8988T (cell line): ENCODE measurements at places on chromosomes 7 and 10.

- no peak for DNase-seq
Observed at GRCh38 chr10:33684211-33684611, 349.7 kb upstream of the NRP1 start.

DNA sequence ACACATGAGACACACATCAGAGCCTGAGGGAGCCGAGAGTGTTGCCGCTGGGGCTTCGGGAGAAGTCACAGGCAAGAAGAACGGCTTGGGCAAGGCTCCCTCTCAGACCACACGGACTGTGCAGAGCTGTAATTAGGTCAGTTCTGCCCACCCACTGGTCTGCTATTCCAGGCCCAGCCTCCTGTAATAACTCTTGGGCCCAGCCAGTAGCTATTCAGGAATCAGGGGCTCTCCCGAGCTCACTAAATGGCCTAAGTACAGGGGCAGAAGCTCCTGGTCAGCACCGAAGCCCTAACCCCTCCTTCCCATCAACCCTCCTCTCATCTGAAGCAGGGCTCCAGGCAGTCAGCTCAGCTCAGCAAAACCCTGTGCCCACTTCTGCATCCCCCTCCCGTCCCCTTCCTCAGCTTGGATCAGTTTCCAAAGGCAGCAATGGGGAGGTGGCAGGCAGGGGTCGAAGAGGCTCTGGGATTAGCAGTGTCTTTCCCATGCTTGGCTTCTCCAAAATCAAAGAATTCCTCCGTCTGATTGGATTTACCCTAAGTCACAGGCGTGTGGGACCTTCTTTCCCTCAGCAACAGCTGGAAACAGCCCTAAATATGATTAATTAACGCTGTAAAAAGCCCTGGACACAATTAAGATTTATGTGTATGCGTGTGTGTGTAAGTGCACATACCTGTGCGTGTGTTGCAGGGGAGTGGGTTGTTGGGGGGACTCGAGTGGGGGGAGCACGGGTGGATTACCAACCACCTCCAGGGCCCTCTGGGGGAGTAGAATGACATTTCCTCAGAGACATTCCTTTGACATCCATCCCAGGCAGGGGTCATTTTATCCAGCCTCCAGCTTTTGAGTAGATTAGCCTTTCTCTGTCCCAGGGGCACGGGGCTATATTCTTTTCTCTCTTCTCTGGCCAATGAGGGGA lies 48.4 kb upstream of the BTRC start:
- no peak for DNase-seq

DNA sequence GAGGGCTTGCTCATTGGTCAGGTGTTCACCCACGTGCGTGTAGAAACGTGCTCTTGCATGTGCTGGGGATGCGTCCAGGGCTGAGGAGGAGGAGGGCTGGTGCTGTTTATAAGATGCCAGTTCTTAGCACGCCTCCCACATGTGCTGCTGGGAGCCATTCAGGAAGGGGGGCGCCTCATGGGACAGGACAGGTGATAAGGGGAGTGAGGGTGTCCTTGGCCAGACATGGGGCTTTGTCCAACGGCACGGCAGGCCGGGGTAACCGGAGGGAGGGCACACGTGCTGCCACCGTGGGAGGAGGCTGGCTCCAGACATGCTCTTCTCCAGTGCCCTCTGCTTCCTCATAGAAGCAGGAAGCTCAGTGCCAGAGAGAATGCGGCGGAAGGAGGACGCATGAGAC lies 150.0 kb downstream of the ZMYND11 start:
- no peak for DNase-seq

DNA sequence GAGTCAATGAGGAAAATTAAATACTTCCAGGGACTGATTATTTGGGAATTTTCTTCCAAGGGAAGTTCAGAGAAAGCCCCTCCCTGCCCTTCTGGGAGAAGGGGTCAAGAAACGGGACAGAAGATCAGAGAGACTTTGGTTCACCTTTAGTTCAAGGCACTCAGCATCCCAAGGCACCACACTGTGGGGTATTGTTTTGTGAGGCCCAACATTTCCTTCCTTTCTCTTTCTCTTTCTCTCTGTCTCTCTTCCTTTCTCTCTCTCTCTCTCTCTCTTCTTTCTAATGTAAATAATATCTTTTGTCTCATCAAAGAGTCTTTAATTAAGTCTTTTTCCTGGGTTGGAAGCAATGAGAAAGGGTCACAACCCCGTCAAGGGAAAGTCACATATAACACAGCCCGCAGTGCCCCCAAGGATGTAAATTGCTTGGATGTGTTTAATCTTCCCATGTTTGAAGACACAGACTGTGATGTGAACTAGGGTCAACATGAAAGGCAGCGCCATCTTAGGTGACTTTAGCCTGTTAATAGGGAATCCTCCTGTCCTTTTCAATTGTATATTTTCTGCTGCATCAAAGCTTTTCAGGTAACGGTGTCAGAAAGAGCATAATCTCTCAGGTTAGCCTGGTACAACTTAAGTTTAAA lies 983.3 kb upstream of the C7orf33 start:
- no peak for DNase-seq

- no peak for DNase-seq
Observed at GRCh38 chr7:148114804-148115203, 475.8 kb upstream of the C7orf33 start.

GRCh38 chr7:6637544-6638229 lies 569 bp downstream of the ZNF316 start:
- peak; percentile 98 for DNase-seq

DNA sequence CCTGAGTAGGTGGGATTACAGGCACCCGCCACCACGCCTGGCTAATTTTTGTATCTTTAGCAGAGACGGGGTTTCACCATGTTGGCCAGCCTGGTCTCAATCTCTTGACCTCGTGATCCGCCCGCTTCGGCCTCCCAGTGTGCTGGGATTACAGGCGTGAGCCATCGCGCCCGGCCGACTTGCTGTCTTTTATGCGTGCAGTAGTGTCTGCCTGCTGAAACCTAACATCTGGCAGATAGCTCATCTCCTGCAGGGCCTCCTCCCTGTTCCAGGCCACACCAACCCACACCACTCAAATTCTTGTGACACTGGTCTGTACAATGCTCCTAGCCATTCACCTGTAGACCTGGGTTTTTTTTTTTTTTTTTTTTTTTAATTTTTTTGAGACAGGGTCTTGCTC lies 41.5 kb downstream of the BAIAP2L1 start:
- DNase-seq, result no peak

GRCh38 chr7:130379921-130380860 lies at the start of gene CPA1:
TSS of gene CPA1 (plus strand) at chr7:130380494. CDS start at chr7:130380521, 27 bp downstream.
- DNase-seq, result no peak

GRCh38 chr7:1703441-1703840 lies 33.4 kb downstream of the ELFN1 start:
- DNase-seq, result no peak

GRCh38 chr10:122510736-122511135 lies 49.4 kb downstream of the HTRA1 start:
- DNase-seq, result no peak

DNA sequence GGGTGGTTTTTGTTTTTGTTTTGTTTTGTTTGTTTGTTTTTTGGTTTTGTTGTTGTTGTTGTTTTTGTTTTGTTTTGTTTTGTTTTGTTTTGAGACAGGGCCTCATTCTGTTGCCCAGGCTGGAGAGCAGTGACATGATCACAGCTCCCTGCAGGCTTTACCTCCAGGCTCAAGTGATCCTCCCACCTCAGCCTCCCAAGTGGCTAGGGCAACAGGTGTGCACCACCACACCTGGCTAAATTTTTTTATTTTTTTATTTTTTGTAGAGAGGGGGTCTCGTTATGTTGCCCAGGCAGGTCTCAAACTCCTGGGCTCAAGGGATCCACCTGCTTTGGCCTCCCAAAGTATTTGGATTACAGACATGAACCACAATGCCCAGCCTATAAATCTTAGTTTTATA lies 115.9 kb upstream of the NFE2L3 start:
- DNase-seq, result no peak

DNA sequence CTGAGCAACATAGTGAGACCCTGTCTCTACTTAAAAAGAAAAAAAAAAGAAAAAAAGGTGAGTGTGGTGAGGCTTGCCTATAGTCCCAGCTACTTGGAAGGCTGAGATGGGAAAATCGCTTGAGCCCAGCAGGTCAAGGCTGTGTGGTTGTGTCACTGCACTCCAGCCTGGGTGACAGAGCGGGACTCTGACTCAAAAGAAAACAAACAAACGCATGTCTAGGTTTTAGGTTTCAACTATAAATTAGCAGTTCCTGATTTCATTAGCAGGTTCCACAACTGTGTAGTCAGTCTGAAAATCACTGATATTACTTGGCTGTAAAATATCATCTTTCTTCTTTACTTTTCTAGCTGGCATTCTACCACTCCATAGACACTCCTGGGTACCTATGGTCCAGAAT lies 155.7 kb upstream of the HGF start:
- DNase-seq, result no peak

DNA sequence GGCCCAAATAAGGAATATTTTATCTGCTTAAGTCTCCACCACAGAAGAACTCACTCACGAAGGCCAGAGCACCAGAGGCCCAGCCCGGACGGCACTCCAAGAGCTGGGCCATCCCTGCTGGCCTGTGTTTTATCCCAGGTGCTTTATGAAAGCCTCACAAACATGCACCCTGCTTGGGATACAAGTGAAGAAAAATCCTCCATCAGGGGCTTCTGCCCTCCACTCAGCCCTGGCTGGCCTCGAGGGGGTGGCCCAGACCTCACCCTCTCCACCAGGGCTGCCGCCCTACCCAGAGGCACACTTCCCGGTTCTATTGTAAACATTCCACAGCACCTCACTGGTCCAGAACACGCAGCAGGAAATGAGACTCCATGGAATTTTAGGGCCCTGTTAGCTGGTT lies 19.8 kb upstream of the DNAAF5 start:
- no peak for DNase-seq

DNA sequence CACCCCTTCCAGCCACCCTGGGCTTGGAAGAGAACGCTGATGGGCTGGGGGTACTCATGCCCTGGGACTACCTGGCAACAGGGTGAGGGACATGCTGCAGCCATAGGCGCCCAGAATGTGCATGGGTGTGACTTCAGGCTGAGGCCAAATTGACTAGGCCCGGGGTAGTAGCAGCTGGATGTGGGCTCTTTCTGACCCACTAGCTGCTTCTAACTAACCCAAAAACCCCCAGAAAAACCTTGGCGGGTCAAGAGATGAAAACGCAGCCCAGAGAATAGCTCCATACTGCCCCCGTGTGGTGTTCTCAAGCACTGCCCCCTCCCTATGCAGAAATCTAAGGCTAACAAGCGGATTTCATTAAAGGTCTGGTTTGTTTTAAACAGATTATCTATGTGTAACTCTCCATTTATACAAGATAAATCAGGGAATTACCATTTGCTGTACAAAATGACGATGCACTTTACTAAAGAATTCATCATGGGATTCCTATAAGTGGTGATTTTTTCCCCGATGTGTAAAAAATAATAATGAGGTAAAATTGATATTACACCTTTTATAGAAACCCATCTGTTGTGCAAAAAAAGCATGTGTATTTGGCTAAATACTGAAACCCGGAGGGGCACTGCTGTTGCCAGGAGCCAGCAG lies 4.2 kb downstream of the SMARCD3 start:
- no peak for DNase-seq

- no peak for DNase-seq
Observed at GRCh38 chr7:154484943-154485342, 432.7 kb downstream of the DPP6 start.

DNA sequence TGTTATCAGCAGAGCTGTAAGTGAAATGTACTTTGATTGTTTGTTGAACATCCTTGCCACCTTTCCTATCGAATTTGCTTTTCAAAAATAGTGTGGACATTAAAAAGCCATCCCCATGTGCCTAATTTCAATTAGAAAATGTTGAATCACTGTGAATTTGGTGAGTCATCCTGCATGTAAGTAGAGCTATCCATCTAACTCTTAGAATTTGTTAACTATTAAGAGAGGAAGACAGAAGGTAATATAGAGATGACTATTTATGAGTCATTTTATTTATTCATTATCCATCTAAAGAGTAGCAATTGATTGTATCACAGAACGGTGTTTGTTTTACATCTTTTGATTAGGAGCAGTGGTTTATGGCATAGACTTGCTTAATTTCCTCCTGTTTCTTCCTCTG lies 154.7 kb downstream of the MGMT start:
- no peak for DNase-seq

DNA sequence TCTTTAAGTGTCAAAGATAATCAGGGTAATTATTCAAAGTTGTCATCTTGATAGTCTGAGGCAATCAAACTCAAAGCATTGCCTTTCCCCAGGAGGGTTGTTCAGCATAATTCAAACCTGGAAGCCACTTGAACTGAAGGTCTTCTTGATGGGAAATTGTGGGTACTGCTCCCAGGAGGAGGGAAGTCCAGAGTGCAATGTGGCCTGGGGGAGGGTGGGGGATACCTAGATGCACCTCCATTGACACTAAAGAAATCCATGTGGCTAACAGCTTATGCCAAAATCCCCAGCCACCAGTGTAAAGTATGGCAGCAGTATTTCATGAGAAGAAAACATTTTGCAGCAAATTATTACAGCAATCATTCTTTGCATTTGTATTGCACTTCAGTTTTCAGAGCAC lies 114.9 kb downstream of the STRA8 start:
- DNase-seq, result no peak

- no peak for DNase-seq
Observed at GRCh38 chr10:62814756-62815380, 1.3 kb downstream of the EGR2 start.

GRCh38 chr10:129253161-129253864 lies 213.7 kb upstream of the MGMT start:
- DNase-seq, result no peak

GRCh38 chr7:108457871-108458270 lies 1.6 kb upstream of the NRCAM start:
- no peak for DNase-seq

- no peak for DNase-seq
Observed at GRCh38 chr7:94170836-94171235, 166.7 kb upstream of the BET1 start.

- DNase-seq, result no peak
Observed at GRCh38 chr10:1684991-1685390, 52.3 kb downstream of the ADARB2 start.

- no peak for DNase-seq
Observed at GRCh38 chr10:116852246-116852645, 2.9 kb downstream of the ENO4 start.

DNA sequence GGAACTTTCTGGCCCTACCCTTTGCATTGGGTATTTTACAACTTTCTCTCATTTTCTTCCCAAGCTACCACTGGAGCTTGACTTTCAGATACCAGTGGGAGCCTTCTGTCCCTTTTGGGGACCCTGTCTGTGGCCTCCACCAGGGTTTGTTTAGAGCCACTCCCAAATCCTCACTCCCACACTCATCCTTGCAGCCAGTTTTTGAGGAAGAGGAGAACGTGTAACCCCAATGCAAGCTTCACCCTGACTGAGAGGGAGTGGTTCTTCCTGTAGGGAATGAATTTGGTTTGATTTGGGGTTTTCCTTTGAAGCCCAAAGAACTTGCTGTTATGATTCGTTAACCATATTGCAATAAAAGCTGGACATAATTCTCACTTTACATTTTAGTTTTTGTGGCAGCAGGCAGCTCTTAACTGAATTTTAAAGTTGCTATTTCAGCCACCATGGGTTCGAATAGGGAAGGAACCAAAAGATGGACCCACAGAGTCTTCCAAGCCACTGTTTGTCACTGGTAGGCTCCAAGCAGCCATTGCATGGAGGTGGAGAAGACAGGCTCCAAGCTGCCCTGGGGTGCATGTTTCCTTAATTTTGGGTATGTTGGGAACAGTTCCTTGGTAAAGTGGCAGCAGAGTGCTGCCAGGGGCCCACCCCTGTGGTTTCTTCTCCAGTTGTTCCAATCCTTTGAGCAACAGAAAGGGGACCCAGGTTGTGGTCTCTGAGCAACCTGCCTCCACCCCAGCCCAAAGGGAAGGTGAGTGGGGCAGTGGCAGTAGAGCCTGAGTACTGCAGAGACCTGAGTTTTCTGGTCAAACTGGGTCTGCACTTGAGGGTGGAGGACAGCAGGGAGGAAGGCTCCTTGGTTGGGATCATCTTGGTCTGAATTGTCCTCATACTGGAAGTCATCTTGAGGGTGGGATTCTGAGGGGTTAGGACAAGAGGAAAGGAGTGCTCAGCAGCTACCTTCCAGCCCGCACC lies 5.1 kb downstream of the EVX1 start:
- DNase-seq, result no peak
